ENCODE measurements at places on chromosomes 13 and 19.

- DNase-seq = no peak
Measured at GRCh38 chr13:110173247-110173818, 133.6 kb downstream of the COL4A1 start.

- DNase-seq = no peak
Measured at GRCh38 chr19:39325778-39326665, 5.4 kb upstream of the LRFN1 start.

GRCh38 chr13:92941167-92941566 lies 285.4 kb upstream of the GPC6 start:
- no peak for DNase-seq

GRCh38 chr19:24051516-24051915 lies 35.5 kb upstream of the ZNF254 start:
- no peak for DNase-seq

DNA sequence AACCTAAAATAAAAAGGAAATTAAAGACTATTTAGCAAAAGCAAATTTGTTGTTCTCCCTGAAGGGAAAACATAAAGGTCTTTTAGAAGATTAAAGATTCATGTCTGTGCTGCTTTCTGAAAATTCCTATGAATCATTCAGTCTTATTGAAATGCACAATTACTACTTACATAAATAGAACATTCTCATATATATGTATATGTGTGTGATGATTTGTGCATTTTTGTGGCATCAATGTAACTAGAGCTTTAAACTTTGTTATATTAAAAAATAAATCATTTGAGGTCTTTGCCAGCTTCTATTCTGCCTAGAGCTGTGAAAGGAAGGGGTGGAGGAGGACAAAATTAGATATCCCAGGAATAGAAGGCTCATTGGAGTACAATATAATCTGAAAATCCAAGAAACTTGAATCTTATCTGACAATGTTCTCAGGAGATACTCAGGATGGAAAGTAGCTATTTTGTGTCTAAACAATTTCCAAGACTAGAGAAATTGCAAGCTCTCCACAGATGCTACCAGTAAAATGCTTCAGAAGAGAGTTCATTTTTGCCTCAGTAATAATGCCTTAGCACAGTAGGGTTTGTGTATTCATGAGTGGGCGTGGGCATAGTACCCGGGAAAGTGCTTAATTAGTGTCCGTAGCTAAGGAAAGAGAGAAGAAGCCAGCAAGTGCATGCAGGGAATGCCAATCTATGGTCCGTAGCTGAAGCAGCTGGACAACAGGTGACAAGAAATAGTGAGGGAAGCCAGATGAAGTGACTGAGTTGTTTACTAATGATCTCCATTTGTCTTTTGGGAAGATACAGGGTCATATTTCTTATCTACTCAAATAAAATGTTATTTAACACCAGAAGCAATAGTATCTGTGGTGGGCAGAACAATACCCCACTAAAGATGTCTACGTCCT lies 395.5 kb upstream of the NBEA start:
- no peak for DNase-seq

DNA sequence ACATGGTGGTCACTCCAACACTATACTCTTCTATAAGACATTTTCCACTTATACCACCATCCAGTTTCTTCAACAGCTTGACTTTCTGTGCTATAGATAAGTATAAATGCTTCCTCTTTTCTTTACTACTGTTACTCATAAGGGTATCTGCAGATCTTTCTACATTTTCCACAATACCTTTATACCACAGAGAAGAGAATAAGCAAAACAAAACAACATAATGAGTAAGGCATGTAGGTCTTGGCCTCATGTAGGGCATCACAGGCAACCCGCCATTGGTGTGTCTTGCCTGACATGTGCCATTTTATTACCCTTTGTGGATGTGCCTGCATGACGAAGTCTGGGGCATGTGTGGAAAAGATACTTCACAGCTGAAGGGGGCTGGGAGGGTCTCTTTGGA lies 265.3 kb upstream of the STARD13 start:
- no peak for DNase-seq

DNA sequence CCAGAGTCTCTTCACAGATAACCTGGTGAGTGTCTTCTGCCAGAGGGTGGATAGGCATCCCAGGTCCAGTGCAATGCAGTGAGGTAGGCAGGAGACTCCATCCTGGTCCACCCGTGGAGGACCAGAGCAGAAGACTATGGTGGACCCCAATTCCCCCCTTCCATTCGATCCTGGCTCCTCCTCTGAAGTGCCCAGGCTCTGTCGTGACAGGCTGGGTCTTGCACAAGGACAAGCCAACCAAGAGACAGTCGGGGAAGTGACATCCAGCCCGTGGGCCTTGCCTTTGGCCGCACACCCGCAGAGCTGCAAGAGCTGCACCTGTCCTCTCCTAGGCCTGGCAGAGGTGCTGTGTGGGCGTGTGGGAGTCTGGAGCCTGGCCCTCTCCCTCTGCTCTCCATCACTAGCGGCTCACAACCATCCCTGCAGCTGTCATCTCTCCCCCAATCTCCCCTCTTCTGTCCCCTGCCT lies 3.1 kb downstream of the ZNF784 start:
- DNase-seq = no peak

- peak; percentile 40 for DNase-seq
Measured at GRCh38 chr13:31073859-31074718, 87.6 kb downstream of the HSPH1 start.

- DNase-seq = no peak
Measured at GRCh38 chr13:112346173-112346898, 29.8 kb upstream of the SPACA7 start.

GRCh38 chr19:52217576-52217975 lies 27.7 kb downstream of the PPP2R1A start:
- no peak for DNase-seq

GRCh38 chr13:70662231-70662940 lies 554.1 kb upstream of the KLHL1 start:
- DNase-seq = no peak

DNA sequence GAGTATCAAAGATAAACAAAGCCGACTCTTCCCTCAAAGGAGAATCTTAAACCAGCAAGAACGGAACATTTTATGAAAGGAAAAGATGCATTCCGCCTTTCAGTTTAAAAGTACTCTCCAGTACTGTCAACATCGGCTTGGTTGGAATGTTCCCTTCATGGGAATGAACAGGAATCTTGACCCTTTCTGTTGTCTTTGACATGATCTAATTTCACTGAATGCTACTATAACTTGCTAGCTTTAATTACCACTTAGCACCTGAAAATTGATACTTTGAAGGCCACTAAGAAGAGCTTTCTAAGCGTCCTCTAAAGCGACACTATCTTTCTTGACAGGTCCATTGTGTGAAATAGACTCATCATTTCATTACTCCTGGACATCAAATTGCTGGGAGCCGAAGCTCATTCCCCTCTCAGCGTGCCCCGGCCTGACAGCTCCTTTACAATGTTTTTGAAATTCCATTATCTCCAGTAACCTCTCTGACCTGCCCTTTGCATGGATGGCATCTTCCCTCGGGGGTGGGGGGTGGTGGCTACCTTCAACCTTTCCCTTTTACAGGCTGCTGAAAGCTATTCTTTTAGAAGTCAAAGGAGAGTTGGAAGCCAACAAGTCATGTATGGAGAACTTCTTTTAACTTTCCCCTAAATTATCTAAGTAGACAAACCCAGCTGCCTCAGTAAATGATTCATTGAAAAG lies 67.9 kb downstream of the EFNB2 start:
- no peak for DNase-seq

DNA sequence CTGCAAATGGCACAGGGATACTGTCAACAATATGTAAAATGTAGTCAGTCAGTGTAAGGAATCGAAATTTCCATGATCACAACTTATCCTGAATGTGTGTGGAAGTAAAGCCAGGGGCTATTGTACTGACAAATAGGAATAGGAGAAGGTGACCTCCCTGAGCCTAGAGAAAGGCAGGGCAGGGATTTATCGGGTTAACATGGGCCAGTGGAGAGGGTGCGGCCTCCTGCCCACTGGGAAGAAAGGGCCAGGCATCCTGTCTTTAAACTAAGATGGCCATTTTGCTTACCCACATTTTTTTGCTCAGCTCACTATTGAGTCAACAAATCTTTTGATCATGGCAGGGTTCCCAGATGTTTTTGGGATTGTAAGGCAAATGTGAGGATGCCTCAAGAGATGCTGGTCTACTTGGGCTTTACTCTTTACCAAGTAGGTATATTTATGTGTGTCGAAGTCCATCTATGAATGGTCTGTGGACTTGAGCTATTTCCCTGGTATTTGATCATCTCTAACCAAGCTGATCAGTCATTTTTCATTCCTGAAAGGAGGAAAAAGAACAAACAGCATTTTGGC lies 116.6 kb upstream of the RNF113B start:
- no peak for DNase-seq

GRCh38 chr13:23098161-23098907 lies 82.4 kb upstream of the SGCG start:
- no peak for DNase-seq

- no peak for DNase-seq
Measured at GRCh38 chr19:38134540-38135149, 89.4 kb downstream of the DPF1 start.

GRCh38 chr19:51986309-51987291 lies at the start of gene ZNF350:
ZNF350 (minus strand) TSS chr19:51986840; CDS start chr19:51974360, 12,480 bp downstream.
- peak; percentile 97 for DNase-seq

DNA sequence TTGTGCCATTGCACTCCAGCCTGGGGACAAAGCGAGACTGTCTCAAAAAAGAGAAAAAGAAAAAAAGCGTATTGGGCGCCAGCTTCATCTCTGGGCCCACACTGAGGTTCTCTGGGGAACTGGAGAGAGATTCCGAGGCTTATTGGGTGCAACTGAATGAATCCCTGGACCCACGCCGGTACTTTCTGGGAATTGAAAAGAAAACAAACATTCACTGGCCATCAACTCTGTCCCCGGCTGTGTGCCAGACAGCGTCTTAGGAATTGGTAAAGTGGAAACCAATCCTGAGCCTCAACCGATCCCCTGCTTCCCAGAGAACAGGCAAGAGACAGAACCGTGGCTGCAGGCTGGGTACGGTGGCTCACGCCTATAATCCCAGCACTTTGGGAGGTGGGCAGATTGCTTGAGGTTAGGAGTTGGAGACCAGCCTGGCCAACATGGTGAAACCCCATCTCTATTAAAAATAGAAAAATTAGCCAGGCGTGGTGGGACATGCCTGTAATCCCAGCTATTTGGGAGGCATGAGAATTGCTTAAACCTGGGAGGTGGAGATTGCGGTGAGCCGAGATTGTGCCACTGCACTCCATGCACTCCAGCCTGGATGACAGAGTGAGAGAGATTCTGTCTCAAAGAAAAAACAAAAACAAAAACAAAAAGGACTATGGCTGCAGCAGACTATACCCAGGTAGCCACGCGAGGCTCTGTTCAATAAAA lies 8.6 kb downstream of the ANO8 start:
- DNase-seq = peak; percentile 53

DNA sequence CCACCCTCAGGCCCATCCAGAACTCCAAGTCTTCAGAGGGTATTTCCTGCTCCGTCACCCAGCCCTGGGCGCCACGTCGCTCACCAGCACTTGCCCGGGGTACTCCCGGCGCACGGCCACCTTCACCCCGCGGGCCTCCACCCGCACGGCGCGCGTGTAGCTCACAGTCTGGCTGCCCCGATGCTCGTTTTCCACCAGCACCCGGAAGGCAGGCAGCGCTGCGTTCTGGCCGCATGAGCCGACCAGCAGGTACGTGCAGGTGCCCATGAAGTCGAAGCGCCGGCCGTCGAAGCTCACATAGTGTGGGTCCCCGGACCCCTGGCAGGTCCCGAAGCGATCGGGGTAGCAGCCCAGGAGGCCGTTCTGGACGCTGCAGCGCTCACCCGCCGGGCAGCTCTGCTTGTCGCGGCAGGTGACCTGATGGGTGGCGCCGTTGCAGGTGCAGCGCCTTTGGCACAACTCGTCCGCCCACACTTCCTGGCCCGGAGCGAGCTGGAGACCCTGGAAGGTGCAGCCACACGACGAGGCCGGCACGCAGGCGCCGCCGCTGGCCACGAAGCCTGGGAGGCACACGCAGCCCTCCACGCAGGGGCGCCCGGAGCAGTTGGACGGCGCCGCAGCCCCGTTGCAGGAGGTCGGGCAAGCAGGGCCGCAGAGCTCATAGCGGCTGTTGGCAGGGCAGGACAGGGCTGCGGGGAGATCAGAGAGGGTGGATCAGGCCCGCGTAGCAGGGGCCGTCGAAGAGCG lies 19.2 kb downstream of the FCGBP start:
- no peak for DNase-seq

DNA sequence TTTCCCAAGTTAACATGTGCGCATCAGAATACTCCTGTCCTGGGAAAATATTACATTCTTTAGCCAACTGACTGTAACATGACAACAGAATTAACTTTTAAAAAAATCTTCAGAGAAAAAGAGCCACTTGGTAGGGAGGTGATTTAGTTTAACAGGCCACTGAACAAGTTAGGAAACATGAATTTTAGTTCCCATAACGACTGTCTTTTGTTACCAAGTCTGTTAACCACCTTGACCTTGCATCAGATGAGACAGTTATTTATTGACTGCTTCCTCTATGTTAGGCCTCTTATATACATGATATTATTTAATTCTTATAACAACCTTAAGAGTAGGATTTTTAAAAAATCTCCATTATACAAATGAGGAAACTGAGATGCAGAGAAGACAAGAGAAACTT lies 268.6 kb downstream of the NDFIP2 start:
- DNase-seq = no peak

GRCh38 chr13:94236872-94237271 lies 242.6 kb downstream of the DCT start:
- DNase-seq = no peak

DNA sequence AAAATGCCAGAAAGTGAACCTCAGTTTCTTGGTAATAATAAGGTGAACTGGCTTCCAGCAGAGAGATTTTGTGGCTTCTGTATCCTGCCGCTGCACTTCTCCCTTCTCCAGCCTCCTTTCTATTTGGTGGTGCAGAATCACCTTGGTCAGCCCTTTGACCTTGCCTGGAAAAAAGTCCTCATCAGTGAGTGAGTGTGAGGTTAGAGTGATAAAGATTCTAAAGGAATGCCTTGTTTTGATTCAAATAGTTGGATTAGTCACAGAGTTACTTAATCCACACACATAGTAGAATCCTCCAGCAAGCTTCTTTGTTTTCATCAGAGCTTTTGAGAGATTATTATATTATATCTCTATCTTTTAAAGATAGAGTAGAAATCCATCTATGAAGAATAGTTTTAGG lies 140.9 kb downstream of the KCNRG start:
- no peak for DNase-seq

- no peak for DNase-seq
Measured at GRCh38 chr13:107170270-107170931, 602.5 kb upstream of the ARGLU1 start.

DNA sequence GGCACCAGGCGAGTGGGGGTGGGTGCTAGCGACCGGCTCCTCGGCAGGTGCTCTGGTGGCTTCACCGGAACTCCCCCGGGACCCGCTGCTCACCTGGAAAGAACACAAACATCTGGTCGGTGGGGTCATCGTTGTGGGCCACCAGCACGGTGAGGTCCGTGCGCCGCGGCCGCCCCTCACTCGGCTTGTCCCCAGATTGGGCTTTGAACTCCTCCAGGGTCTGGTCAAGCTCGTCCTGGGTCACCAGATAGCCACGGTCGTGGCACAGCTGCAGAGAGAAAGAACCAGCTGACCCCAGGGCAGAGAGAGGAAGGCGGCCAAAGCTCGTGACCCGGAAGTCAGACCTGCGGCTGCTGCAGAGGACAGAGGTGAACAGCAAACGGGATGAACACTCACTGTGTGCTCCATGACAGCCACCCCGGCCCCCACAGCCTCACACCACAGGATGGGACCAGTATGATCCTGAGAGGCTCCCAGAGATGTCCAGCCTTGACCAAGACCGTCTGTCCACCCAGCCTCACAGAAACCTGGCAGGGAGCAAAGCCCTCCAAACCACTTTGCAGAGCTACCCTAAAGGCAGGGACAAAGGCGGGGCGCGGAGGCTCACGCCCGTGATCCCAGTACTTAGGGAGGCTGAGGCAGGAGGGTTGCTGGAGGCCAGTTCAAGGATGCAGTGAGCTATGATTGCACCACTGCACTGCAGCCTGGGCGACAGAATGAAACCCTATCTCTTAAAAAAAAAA lies 1.2 kb downstream of the POLR2E start:
- no peak for DNase-seq
